ENCODE measurements at places on chromosomes 4 and X.

DNA sequence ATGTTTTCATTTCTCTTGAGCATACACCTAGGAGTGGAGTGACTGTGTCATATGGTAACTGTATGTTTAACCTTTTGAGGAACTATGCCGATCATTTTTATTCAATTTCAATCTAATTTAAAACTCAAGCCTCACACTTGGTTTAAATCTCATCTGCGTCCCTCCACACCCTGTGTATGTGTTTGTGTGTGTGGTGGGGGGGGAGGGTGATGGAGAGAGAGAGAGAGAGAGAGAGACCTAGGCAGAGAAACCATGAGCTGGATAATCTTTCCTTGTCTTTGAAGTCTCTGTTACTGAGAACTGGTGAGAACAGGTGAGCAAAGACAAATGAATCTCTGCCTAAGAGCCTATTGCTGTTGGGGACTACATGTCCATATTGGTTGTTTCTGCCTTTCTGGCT is 105.0 kb downstream of the ARHGAP24 start:
- no peak for DNase-seq

- no peak for DNase-seq
These were observed 826.2 kb downstream of the TECRL start for GRCh38 chr4:63583007-63583406.

GRCh38 chr4:78361621-78362120 is 189.9 kb upstream of the ANXA3 start:
- DNase-seq: no peak

DNA sequence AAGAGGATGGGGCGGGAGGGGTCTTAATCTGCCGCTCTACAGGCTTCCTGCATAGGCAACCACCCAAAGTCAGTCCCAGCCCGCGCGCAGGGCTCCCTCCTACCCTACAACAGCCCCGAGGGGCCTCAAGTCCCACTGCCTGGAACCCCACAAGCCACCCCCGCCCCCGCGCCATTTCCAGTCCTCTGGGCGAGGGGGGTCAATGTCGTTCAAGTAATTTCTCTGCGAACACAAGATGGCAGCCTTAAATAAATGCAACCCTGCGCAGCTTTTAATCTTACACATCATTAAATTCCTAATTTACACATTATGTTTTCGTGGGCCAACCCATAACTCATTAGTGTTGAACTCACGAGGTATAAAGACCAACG is 92.9 kb downstream of the BCOR start:
- DNase-seq: no peak

- DNase-seq: no peak
These were observed 403.9 kb upstream of the RPS6KA3 start for GRCh38 chrX:20670611-20671010.

DNA sequence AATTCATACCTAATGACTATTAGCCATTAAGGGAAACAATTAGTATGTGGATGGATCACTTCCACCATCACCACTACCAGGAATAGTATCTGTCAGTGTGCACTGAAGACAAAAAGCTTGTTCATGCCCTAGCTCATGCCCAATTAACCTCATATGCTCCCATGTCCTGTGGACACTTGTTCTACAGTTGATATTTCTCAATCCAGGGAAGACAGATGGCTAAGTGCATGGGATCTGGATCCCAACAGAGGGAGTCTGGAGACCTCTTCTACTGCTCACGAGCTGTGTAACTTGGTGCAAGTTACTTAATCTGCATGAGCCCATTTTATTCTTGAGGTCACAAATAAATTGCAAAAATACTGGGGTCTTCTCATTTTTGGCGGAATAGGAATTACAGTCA is 23.7 kb downstream of the AMOT start:
- no peak for DNase-seq

- DNase-seq: peak; percentile 29
These were observed 23.3 kb upstream of the SCML2 start for GRCh38 chrX:18377796-18378195.

GRCh38 chr4:184583738-184584502 is 65.3 kb downstream of the CASP3 start:
- no peak for DNase-seq

Data from Jurkat, Clone E6-1 (cell line).